ENCODE measurements at places on chromosomes 6 and 20.
A peak's percentile ranks its signal among the peaks of the same experiment; 100 is the strongest.

DNA sequence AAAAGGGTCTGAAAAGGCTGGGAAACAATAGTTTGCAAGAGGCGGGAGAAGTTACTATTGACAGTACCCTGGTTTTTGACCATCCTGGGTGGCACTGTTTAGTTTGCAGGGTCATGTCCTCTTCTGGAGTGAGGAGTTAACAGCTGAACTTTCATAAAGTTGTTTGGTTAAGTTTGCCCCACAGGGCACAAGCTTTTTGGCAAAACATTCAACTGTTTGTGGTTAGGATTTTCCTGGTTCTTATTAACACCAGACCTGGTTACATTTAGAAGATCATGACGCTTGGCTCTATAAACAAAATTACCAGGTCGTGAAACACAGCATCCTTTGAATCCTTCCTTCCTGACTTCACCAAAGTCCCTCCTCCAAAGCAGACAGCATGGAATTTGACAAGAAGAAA is 106.1 kb downstream of the RIN2 start:
- no peak for DNase-seq

DNA sequence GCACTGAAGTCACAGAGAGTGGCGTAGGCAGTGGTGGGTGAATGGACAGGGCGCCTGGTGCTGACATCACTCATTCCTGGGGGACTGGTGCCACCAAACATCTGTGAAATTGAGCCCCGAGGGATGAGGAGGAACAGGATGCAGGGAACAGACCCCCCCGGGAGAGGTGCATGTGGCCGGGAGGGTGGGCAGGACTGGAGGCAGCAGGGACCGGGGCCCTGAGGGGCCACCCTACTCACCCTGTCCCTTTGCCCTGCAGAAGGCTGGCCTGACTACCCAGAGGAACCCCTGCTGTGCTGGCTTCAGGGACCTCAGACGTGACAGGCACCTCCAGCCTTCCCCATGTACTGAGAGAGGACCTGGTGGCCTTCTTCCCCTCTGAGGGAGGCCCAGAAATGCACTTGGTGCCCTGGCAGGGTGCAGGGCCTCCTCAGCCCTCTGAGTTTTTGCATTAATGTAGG is 25.1 kb downstream of the SYNDIG1 start:
- no peak for DNase-seq

DNA sequence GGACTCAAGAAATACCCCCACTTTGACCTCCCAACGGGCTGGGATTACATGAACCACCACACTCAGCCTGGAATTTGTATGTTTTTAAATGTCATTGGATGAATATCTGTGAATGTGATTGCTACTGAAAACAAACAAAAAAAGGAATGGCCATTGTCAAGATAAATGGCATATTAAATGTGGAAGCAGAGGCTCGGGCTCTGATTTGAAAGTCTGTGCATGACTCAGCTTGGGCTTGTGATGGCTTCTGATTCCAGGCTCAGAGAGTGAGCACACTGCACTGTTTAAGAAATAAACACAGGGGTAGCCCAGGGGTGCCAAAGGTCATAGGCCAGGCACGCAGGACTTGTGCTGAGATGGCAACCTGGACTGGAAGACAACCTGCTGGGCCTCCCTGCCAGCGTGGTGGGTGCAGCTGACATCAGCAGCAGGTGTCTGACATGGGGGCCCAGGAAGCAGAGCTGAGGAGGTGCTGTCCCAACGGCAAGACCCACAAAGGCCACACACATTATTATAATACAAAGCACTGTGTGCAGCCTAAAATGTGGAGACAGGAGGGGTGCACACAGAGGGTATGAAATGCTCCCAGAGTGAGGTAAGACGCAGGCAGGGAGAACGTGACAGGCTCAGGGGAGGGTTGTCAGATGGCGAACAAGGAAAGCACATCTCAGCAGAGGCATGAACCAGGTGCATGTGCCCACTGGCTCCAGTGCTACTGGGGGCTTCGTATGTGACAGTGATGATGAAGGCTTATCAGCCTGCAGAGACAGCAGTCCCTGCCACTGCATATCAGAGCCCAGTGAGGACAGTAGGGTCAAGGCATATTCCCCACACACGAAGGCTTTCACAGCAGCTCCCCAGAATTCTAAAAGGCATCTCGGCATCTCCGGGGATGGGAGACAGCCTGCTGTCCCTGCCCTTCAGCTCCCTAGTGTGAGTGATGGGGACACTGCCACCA is 169.4 kb downstream of the SYNDIG1 start:
- DNase-seq: no peak

GRCh38 chr6:90537027-90537426 is 49.8 kb downstream of the MAP3K7 start:
- no peak for DNase-seq

GRCh38 chr6:52253494-52253893 is 9.2 kb upstream of the IL17F start:
- DNase-seq: peak; percentile 74

GRCh38 chr6:104326173-104327001 is 533.3 kb downstream of the HACE1 start:
- DNase-seq: no peak

DNA sequence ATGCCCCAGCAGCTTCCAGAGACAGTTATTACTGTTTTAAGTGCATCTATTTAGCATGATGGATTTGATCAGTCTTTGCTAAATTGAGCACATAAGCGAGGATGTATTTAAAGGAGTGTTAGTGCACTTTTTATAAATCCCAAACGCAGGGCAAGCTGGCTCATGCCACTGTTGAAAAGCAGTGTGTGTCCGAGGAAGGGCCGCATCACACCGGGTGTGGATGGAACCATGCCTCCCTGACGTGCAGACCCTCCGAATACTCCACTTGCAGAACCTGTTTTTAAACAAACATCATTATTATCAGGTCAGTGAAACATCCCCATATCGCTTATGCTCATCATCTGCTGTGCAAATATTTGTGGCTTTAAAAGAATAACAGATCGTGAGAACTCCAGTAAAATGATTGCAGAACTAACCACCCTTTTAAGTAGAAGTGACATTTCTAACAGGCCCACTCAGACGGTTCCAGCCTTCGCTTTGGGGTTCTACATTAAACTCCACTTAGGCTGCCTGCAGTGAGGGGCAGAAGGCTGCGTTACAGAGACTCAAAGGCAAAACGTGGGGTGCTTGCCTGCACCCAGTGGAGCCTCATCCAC is 190.1 kb downstream of the CDH4 start:
- no peak for DNase-seq

- peak; percentile 74 for DNase-seq
These were observed 8.3 kb downstream of the CCM2L start for GRCh38 chr20:32018269-32019155.

DNA sequence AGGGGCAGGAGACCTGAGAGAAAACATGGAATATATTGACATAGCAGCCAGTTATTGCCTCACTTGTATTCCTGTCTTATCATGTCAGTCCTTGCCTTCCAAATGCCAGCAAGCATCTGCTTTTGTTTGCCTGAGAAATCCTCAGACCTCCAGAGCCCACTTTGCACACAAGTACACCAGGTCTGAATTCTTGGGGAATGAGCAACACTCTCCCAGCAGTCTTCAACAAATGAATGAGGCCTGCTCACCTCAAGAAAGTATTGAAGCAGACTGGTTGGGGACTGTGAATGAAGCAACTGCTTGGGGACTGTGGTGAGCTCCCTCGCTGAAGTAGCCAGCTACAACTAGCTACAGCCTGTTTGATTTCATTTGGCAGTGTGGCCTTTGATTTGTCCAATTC is 172.8 kb upstream of the SPTLC3 start:
- DNase-seq: no peak

- DNase-seq: no peak
These were observed 13.5 kb upstream of the KCNK16 start for GRCh38 chr6:39335780-39336545.

DNA sequence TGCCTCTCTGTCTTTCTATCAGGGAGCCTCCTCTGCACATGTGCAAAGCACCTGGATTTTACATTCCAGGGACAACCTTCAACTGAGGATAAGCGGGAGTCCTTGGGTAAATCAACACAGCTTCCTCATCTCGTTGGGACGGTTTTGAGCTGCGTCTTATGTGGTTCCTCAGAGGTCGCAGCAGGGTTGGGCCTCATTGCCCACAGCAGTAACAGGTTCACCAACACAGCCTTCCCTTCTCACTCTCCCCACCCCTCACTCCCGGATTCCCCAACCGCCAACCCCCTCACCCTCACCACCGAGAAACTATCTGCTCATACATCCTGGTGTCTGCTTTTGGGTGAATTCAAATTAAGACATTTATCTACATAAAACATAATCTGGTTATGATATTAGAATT is 155.8 kb upstream of the GGTLC1 start:
- DNase-seq: no peak

GRCh38 chr6:31359581-31359980 is 2.6 kb upstream of the HLA-B start:
- no peak for DNase-seq

GRCh38 chr6:73742433-73742832 is 46.4 kb downstream of the CD109 start:
- DNase-seq: no peak

DNA sequence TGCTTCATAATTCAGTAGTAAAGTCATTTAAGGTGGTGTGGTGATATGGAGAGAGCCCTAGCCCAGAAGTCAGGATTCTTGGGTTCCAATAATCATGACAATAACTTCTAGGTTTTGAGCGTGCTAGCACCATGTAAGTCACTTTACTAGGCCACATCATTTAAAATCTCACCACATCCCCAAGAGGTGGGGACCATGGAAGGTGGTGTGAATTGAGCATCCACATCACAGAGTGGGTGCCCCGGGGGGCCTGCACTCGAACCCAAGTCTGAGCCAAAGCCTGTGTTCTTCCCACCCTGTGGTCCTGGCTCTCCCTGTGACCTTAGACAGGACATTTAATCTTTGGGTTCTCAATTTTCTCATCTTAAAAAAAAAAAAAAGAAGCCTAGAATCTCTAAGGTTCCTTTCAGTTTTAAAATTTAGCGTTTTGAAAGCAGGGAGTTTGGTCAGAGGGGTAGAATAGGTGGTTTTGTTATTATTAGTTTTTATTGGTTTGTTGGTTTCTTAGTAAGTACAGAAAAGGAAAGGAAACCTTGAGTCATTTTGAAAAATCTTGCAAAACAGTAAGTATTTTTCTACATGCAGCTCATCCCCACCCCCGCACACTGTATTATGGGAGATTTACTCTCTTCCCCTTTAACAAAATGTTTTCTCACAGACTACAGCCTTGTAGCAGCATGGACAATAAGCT is 26.4 kb downstream of the ARMC2 start:
- peak; percentile 71 for DNase-seq

- no peak for DNase-seq
These were observed 64.8 kb downstream of the SERAC1 start for GRCh38 chr6:158103228-158103627.

- no peak for DNase-seq
These were observed 90.9 kb upstream of the MC3R start for GRCh38 chr20:56157530-56158203.

DNA sequence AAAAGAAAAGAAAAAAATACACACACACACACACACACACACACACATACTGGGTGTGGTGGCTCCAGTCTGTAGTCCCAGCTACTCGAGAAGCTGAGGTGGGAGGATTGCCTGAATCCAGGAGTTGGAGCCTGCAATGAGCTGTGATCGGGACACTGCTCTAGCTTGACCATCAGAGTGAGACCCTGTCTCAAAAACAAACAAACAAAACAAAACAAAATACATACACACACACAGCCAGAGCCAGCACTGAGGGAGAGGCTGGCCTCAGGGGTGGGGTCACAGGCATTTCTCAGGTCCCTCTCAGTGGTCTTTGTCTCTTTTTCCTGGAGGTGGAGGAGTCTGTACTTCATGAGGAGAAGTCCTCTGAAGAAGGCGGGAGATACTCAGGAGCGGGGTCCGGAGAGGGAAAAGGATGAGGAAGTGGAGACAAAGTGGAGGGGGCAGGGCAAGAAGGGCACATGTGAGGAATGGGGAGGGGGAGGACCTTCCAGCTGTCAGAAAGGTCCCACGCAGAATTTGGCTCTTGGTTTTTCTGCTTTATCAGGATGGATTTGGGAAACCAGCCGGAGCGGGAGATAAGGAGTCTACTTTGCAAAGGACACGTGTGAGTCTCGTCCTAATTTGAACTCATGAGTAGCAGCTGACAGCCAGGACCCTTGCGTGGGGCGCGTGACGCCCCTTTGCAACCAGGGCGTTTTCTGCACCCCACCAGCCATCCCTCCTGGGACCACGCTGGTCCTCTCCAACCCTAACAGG is 7.7 kb upstream of the MICB start:
- no peak for DNase-seq

DNA sequence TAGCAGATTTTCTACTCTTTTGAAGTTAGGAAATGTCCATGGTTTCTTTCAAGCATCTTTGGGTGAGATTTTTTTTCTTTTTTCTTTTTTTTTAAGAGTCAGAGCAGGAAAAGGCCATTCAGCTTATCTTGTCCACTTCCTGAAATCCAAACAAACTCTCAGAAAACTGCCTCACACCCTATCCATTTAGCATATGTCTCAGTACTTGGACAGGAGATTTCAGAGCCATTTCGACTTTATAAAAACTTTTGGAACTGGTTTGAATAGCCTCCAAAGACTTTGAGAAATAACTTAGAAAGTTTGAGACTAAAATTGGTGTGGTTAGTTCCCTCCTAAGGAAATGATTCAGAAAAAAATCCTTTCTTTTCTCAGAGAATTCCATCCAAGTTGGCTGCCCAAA is 125.1 kb downstream of the MYLK4 start:
- no peak for DNase-seq

GRCh38 chr20:34311118-34312023 is 8.2 kb upstream of the AHCY start:
- no peak for DNase-seq

DNA sequence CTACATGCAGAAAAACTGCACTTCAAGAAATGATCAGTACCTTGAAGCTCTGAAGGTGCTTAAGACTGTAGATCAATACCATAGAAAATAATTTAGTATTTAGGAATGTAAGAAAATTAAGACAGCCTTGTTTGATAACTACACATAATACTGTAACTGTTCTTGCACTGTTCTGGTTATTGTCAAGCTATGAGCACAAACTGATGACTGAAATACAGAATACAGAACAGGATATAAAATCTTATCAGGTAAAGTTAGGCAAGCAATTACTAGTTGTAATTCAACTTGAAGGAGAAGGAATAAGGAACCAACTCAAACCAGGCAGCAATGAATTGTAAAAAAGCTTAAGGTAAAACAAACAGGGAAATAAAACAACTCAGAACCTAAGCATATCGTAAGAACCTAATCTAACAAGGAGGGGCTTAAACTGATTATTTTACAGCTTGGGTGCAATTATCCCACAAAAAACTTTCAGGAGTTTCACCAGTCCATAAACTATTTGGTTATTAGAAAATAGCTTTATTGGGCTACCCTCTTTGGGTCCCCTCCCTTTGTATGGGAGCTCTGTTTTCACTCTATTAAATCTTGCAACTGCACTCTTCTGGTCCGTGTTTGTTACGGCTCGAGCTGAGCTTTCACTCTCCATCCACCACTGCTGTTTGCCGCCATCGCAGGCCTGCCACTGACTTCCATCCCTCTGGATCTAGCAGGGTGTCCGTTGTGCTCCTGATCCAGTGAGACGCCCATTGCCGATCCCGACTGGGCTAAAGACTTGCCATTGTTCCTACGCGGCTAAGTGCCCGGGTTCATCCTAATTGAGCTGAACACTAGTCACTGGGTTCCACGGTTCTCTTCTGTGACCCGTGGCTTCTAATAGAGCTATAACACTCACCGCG is 97.7 kb downstream of the ATG5 start:
- DNase-seq: no peak

Measured in stimulated activated CD4-positive, alpha-beta T cell treated with anti-CD3 and anti-CD28 coated beads, Interleukin-15, amount 100 ng/mL, for 24 hours (primary cell).